ENCODE measurements at places on chromosomes 4 and X.

GRCh38 chrX:34350561-34351335, 218.6 kb upstream of the FAM47A start:
- no peak for ATAC-seq

DNA sequence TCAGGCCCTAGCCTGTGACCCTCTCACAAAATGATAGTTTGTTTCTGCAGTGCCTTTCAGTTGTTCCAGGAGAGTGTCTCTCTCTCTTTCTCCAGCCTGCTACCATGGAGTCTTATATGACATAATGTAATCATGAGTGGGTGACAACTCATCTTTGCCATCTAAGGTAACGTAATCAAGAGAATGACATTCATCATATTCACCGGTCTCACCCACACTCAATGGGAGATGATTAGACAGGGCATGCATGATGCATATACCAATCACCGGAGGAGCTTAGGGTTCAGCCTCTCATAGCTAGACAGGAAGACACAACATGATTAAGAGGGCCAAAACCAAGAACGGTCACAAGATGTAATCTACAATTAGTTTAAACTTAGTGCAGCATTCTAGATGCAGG, 97.1 kb upstream of the FAM9B start:
- peak; percentile 100 for ATAC-seq

DNA sequence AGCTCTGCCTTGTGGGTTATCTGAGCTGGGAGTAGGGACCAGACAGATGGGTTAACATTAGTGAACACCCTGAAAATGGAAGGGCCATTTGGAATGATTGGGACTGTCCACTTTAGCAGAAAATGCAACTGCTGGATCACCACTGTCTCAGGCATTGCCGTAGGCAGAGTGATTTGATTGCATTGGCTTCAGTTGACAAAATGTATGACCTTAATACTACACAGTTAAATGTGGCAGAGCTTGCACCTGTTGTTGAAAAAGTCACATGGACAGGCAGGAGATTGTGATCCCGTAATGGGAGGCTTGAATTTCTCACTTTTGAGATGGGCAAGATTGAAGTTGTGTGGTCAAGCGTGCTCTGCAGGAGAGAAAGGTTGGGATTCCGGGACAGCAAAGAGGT, 166.5 kb upstream of the PUDP start:
- ATAC-seq, result no peak

GRCh38 chr4:177569434-177569833, 127.2 kb upstream of the AGA start:
- ATAC-seq, result no peak

GRCh38 chr4:187493661-187494060, 501.9 kb upstream of the ZFP42 start:
- ATAC-seq, result no peak

DNA sequence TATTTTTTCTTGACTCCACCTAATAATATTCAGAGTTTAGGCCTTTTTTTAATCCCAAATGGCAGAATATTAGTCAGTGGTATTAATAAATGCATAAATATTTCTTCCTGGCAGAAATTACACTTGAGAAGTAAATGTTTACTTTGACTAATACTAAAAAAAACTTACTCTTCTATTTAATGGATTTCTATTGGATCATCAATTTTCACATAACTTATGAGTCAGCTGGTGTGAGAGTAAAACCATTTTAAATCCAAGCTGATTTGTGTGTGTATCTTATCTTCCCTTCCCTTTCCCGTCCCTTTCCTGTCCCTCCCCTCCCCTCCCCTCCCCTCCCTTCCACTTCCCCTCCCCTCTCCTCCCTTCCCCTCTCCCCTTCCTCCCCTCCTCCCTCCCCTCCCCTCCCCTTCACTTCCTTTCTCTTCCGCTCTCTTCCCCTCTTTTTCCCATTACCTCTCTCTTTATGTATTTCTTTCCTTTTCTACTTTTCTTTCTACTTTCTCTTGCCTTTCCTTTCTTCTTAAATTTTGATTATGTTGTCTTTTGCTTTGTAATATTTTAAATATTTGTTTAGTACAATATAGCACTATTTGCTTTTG, 630.1 kb upstream of the EPHA5 start:
- no peak for ATAC-seq

DNA sequence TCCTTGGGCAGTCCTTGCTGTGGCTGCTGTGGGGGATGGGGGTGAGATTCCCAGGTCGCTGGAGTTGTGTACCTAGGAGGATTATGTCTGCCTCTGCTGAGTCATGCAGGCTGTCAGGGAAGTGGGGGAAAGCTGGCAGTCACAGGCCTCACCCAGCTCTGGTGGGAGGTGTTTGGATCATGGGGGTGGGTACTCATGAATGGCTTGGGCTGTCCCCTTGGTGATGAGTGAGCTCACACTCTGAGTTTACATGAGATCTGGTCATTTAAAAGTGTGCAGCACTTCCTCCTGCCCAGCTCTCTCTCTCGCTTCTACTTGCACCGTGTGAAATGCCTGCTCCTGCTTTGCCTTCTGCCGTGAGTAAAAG, 24.6 kb upstream of the PDLIM3 start:
- ATAC-seq, result no peak

GRCh38 chrX:18172970-18173369, 47.7 kb downstream of the BEND2 start:
- ATAC-seq, result no peak

DNA sequence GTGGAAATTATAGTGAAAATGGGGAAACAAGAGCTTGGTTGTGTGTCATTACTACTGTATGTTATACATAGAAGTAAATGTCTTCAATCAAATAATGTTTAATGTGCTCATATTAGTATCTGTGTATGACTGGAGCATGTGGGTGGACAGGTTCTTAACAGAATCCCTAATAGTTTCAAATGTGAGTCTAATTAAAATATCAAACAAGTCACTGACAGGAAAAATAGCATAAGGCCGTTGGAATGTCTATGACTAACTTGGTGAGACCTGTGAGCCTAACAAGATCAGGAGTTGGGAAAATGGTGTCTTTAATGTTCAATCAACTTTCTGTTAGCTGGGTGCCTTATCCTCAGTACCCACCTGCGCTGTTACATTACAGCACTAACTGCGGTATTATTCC, 6.2 kb upstream of the CXCL3 start:
- no peak for ATAC-seq

DNA sequence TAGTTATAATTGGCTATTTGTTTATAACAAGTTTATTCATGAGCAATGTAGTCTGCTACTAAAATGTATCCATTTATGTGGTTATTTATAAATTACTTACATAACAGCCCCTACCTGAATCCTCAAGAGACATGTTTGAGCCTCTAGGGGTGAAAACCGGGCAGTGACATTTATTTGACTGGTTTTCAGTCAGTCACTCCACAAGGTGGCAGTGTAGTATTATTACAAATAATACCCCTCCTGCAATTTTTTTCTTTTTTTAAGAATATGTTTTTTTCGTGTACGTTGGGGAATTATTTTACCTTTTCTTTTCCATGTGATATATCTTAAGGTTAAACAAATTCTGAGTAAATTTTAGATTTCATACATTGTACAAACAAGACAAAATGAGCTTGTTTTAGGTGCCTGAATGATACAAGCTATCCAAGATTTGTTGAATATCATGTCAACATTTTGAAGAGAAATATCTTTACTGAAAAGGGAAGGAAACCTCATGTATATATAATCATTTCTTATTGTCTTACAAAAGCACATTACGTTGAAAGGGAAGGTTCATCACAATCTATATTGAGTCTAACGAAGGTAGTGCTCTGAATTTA, 598.7 kb upstream of the TECRL start:
- no peak for ATAC-seq

DNA sequence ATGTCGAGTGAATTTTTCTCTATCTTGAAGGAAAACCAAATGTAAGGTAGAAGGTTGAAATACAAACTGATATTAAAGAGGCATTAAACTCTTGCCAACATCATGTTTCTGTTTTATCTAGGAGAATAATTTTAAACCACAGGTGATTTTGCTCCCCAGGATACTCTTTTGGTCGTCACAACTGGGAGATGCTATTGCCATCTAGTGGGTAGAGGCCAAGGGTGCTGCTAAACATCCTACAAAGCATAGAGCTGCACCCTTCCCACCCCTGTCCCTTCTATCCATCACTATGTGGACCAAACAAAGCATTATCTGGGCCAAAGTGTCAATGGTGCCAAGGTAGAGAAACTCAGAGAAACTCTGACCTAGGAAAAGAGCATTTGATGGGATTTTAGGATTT, 154.6 kb upstream of the MAGEB2 start:
- no peak for ATAC-seq

- no peak for ATAC-seq
Observed at GRCh38 chrX:11688201-11688600, 22.5 kb upstream of the ARHGAP6 start.

DNA sequence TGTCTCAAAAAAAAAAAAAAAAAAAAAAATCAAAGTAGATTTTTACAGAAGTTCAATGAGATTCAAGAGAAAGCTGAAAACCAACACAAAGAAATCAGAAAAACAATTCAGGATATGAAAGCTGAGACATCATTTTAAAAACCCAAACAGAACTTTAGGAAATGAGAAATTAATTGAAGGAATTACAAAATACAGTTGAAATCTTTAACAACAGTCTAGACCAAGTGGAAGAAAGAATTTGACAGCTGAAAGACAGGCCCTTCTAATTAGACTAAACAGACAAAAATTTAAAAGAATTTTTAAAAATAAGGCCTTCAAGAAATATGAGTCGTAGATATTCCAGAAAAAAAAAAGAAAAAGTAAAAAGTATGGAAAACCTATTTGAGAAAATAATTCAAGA, 33.9 kb upstream of the PLK4 start:
- no peak for ATAC-seq

GRCh38 chr4:20376070-20376469, 124.4 kb downstream of the SLIT2 start:
- ATAC-seq, result no peak

- ATAC-seq, result no peak
Observed at GRCh38 chr4:28277931-28278330, 1417.3 kb downstream of the STIM2 start.

- ATAC-seq, result no peak
Observed at GRCh38 chr4:168409089-168409801, 71.0 kb downstream of the DDX60L start.

GRCh38 chrX:19886375-19886774, 1.0 kb downstream of the SH3KBP1 start:
- ATAC-seq, result no peak

DNA sequence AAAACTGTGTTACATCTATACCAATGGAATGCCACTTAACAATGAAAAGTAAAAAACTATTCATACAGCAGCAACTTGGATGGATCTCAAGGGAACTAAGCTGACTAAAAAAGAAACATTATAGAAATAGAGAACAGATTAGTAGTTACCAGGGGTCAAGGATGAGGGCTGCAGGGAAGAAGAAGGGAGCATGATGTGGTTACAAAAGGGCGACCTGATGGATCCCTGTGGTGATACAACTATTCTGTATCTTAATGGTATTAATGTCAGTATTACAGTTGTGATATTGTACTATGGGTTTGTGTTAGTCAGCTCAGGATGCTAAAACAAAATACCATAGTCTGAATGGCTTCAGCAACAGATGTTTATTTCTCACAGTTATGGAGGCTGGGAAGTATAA, 190.7 kb downstream of the ZNF674 start:
- no peak for ATAC-seq

DNA sequence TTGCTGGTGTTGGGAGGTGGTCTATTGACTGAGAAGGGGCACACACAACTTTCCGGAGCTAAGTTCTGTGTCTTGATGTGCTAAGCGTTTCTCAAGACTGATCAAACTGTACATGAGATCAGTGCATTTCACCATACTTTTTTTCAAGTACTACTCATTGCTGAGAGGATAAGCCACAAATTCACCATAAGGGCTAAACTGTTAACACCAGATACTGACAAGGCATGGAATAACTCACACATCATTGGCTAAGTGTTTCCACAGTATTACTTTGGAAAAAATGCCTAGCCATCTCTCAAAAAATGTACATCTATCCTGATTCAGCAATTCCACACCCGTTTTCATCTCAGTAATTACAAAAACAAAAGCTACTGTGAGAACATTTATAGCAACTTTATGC, 13.0 kb downstream of the RBMX start:
- peak; percentile 39 for ATAC-seq

GRCh38 chr4:7392438-7393421, 42.0 kb downstream of the PSAPL1 start:
- no peak for ATAC-seq

DNA sequence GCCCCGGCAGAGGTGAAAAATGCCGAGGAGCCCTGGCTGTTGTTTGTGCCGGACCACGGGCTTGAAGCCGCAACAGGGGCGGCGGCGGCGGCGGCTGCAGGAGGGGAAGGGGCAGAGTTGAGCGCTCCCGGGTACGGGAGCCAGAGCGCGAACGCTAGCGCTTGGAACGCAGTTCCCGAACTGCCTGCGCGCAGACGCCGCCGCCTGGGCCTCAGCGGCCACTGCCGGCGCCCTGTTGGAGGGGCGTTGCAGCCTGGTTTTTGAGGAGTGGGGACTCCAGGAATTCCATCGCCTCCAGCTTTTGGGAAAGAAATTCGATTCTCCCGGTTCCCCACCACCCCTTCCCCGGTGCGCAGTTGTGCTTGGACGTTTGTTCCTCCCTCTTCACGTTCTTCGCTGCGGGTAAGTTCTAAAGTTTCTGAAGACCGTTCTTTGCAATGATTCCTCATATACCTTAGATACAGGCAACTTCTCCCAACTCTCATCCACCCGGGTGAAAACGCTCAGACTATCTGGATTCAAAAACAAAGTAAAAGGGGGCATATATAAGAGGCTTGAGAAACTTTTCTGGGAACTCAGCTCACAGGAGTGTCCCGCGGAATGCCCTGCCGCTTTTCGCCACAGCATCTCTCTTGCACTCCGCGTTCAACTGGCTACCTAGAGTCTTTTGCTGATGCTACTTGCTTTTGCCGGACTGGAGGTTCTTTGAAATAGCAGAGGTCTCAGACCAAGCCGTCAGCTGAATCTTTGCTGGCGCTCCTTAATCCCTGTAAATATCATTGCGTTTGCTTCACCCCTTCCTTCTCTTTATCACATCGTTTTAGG, 1.0 kb downstream of the FAT4 start:
- no peak for ATAC-seq

GRCh38 chrX:85928606-85929005, 118.8 kb downstream of the CHM start:
- no peak for ATAC-seq

GRCh38 chr4:142815834-142816233, 30.3 kb downstream of the INPP4B start:
- ATAC-seq, result peak; percentile 77

DNA sequence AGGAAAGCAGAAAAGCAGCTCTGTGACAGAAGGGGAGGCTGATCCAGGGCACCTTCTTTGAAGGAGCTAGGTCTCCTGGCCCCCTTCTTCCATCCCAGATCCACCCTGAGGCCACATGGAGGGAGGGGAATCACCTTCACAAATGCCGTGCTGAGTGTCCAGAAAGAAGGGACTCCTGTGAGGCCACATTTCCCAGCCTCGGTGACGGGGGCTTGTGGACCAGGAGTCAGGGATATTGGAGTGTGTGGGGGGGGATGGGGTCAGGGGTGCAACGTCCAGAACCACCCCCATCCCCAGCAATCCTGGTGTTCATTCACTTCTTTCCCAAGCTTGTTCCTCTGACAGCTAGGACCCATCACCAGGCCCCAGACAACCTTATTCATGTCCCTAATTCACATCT, 4.7 kb downstream of the TIMM17B start:
- ATAC-seq, result no peak

- ATAC-seq, result no peak
Observed at GRCh38 chrX:69109706-69110105, 55.5 kb downstream of the PJA1 start.

- no peak for ATAC-seq
Observed at GRCh38 chrX:120294651-120295050, 16.6 kb downstream of the TMEM255A start.
